ENCODE measurements at places on chromosomes 4 and X.
A peak's percentile ranks its signal among the peaks of the same experiment; 100 is the strongest.

GRCh38 chr4:8832113-8832915 is 39.3 kb downstream of the HMX1 start:
- DNase-seq: peak; percentile 61

DNA sequence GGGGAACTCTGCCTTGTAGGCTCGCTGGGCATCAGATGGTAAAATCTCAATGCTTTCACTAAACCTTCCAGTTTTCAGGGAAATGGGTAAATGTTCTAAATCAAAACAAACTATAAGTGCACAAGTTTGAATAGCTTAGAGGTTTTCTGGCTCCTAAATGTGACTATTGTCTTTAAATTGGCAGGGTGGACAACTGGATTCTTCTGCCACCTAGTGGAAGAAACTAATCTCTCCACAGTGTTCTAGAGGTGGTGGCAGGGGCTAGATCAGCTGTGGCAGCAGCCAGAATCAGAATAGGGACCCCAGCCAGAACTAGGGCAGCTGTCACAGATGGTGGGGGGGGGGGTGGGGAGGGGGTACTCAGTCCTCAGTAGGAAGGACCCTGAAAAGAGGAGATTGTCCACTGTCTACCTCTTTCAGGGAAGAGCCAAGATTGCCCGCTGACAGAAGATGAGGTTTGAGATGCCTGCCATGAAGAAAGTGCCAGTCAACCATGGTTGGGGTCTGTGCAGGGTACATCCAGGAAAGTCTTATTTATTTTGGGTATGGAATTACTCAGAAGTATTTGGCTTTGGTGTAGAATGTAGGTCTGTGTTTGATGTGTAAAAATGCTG is 201.4 kb downstream of the CCNG2 start:
- DNase-seq: peak; percentile 0

DNA sequence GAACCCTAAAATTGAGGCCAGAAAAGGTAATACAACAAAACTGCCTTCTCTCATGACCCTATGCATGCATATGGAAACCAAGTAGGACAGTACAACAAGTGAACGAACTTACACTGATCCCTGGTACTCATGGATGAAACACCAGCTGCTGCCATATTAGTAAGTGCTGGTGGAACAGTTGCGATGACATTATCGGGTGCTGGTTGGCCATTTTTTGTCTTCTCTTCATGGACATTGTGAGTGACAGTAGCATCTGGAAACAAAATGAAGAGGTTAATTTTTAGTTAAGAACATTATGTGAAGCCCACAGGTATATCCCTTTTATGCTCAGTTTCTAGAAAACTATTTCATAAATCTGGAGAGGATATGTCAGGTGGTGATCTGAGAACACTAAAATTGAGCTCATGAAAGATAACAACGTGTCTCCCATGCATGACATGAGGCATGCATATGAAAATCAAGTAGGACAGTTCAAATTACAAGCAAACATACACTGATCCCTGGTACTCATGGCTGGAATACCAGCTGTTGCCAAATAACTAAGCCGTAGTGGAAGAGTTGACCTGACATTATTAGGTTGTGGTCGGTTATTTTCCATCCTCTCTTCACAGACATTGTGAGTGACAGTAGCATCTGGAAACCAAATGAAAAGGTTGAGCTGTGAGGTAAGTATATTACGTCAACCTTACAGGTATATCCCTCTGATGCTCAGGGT is 74.2 kb upstream of the CT45A1 start:
- no peak for DNase-seq

DNA sequence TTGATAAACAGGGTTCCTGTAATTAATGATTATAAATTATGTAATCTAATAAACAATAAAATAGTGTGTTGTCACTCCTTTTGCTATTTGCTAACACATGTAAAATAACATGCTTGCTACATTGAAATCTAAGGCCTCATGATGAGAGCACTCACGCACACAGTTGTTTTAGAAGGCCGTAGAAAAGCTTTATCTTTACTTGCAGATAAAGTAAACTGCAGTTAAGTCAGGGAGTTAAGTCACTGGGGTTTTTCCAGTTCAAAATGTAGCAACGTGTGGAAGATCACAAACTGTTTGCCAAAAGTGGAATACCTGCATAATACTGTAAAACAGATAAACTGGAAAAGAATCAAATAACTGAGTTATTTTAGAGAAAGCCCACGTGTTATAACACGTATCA is 187.3 kb upstream of the PACRGL start:
- no peak for DNase-seq

GRCh38 chrX:15973946-15974345 is 119.3 kb upstream of the AP1S2 start:
- no peak for DNase-seq

GRCh38 chr4:175413561-175413960 is 398.5 kb downstream of the GPM6A start:
- DNase-seq: no peak

- DNase-seq: no peak
These were observed 55.1 kb downstream of the PPP3CA start for GRCh38 chr4:101292214-101292613.

GRCh38 chrX:11272290-11272689 is 20.9 kb upstream of the AMELX start:
- no peak for DNase-seq

GRCh38 chr4:165308166-165308565 is 19.3 kb upstream of the MSMO1 start:
- DNase-seq: no peak

DNA sequence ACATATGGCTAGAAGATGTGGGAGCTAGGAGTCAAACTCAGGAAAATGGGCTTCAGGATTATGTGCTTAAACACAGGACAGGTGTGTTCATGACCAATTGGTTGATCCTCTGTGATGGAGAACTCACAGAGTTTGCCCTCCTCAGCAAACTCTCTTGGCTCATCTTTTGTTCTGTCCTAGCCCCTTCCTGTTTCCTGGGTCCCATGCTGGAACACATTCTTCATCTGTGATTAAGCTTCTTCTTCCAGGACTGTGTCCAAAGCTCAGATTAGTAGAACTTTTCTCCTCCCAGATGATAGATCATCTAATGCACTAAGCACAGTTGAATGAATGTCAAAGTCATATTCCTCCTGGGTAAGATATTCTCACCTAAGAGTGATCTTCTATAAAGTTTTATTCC is 38.8 kb upstream of the TCEANC start:
- no peak for DNase-seq

DNA sequence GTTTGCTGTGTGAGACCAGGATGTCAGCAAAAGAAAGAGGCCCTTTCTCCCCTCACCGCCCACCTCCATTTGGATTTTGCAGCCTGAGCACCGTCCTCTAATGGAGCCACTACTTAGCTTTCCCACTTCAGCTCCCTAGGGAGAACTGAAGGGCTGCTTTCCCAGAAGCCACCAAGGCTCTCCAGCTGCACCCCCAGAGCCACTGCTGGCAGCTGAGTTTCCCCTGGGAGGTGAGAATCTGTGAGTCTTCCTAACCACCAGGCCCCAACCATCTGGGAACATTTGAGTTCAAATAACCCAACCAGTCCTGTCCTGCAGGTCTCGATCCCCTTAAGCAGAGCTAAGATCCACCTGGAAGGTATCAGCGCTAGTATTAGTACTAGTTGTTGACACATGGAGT is 173.1 kb upstream of the USP9X start:
- DNase-seq: no peak

- no peak for DNase-seq
These were observed 2.8 kb downstream of the FGFBP1 start for GRCh38 chr4:15935504-15936402.

GRCh38 chr4:184807797-184808712 is 17.7 kb downstream of the ACSL1 start:
- no peak for DNase-seq

- no peak for DNase-seq
These were observed 80.4 kb downstream of the WFS1 start for GRCh38 chr4:6349896-6350603.

DNA sequence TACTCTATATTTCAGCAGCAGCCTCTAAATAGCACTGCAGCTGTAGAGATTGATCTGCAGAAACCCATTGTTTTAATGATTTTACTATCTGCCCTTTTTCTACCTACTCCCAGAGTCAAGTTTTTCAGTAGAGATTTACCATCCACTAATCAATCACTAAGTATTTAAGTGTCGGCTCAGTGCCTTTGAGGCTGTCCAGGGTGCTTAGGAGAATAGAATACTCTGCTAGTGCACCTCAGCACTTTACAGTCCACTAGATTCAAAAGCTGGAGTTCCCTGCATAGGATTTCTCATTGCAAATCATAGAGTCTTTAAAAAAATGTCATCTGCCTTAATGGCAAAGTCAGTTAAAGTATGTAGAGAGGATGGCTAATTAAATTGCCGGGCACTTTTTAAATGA is 29.6 kb upstream of the ANAPC4 start:
- no peak for DNase-seq

DNA sequence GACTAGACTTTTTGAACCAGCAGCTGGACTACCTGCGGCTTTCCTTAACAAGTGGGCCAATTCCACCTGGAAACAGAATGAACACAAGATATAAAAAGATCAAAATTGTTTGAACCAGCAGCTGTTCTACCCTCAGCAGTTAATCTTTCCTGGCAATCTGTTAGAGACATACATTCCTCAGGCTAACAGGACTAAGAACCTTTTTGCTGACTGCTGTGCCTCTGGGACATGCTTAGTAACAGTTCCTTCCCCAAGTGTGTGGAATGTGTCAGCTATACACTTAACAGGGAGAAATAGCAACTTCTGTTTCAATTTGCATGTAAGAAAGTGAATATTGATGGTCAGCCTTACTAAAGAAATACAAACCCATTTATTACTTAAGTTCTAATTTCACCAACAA is 554.4 kb downstream of the ARAP2 start:
- DNase-seq: no peak

DNA sequence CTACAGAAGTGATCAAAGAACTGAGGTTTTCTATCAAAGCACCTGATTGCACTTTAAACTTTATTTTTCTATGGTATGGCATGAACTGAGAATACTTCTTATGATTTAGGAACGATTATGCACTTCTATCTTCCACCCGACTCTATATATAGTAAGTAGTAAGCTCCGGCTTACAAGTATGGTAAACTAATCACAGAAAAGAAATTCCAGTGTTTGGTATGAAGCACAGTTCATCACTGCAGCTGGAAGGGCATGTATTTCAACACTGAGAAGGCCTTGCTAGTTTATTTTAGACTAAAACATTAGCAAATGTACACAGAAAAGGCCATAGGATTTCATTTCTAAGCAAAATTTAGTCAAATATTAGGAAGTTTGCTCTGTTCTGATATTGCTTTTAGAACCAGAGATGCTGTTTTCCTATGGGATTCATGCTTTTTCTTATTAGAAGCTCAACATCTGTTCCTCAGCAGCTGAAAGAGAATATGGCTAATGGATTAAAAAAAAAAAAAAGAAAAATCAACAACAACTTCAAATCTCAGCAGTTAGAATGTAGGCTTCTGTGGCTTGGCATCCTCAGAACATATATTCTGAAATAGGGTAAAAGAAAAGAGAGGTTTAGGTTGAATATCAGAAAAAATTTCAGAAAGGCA is 273.5 kb downstream of the C4orf33 start:
- DNase-seq: no peak

DNA sequence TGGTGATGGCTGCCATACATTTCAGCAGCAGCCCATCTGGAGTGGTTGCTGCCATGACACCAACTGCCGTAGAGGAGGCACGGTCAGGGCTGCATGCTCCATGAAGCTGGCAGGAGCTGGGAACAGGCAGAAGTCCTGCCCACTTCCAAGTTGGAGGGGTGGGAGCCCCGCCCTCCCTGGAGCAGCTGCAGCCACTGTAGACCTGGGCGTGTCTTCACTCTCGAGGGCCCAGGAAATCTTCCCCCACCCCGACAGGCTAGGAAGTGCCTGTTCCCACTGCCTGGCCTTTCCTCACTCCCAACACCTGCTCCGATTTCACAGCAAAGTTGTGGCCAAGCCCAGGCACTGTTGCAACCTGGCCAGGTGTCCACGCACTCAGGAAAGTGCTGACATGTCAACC is 42.3 kb downstream of the NALF2 start:
- DNase-seq: no peak

Data from NCI-H1105 (cell line).